ENCODE measurements at places on chromosomes 2 and 18.

- no peak for DNase-seq
Measured at GRCh38 chr18:48314690-48315089, 94.5 kb downstream of the ZBTB7C start.

- DNase-seq, result no peak
Measured at GRCh38 chr18:25348386-25349130, 3.4 kb downstream of the ZNF521 start.

DNA sequence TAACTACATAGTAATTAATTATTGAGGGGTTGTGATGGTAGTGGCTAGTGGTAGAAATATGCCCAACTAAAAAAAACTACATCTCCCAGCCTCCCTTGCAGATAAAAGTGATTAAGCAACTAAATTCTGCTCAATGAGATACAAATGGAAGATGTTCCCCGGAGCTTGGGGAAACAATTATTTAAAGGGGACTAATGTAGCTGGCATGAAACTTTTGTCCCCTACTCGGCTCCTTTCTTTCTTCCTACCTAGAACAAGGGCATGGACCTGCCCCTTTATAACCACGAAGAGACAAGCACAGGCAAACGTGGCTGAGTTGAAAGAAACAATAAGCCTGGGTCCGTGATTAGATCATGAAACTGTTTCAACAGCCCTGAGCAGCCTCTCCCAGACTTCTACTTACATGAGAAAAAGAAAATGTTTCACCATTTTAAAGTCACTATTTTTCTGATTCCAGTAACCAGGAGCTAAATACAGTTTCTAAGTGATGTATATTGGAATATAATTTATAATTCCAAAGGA lies 236.9 kb downstream of the SCG2 start:
- no peak for DNase-seq

DNA sequence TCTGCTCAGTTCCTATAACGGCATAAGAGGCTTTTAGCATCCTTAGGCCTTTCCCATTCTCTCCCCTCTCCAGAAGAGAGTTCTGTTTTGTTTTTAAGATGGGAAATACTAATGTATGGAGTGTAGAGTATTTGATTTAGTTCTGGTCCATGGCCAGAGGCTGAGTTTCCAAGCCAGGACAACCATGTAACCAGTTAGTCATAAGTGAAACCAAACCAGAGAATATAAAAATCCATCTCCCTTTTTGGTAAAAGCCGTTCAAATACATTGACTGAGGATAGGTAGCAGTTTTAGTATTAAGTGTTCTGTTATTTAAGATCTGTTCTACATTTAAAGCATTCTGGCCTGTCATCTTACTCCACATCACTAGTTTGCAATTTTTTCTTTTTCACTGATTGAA lies 3.1 kb downstream of the PSMD1 start:
- DNase-seq, result no peak

DNA sequence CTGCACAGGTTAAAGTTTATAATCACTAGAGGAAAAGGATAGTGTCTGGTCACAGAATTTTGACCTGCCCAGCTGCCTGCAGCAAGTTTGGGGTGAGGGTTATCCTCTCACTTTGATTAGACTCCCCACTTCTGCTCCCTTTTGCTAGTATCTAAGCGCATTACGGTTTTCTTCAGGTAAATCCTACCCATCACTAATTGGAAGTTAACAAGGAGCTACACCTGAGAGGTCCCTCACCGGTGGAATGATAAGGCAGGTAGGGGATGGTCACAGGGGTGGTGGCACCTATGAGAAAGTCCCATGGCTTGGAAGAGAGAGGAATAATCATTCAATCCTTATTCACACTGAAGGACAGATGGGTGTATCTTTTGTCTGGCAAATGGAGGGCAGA lies 7.6 kb downstream of the BCL2 start:
- no peak for DNase-seq

DNA sequence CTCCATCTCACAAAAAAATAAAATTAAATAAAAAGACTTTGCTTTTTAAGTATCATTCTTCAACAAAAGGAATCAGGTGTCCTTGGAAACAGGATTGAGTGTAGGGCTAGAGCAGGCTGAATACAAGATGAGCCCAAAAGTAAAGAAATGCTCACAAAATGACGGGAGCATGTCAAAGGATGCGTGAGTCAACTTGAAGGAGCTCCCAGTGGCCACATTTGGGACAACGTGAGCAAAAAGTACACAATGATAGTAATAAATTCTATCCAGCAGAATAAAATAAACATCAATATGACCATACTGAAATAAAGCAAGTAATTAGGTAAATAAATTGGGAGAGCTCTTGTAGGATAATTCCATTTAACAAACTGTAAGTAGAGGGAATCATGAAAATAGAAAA lies 220.7 kb downstream of the PHLPP1 start:
- no peak for DNase-seq
